Epithelial cell of umbilical artery (primary cell): ENCODE measurements at places on chromosomes 2 and 18. TPM values are rescaled to one million over a fixed set of nuclear protein-coding genes. Genes with fewer than 3 reads are reported as not detected.

Gene KIF1A
- total RNA-seq: under 0.01 TPM in 1 of 2 replicates, not detected in the other

Gene CD8B2
- not detected in 2 replicates for total RNA-seq

Gene GRHL1
- 1.1 and 1.3 TPM in 2 replicates for total RNA-seq

Gene POMC
- total RNA-seq: 1.3 and 3.5 TPM in 2 replicates

Gene FARSB
- total RNA-seq: 15.6 and 17.2 TPM in 2 replicates

Gene CFAP65
- total RNA-seq: not detected in 2 replicates

Gene PSMG2
- total RNA-seq: 82.2 and 85.1 TPM in 2 replicates

Gene AGXT
- not detected in 2 replicates for total RNA-seq

Gene SAG
- under 0.01 TPM in 1 of 2 replicates, not detected in the other for total RNA-seq

Gene REG3A
- total RNA-seq: not detected in 2 replicates

Gene NYAP2
- total RNA-seq: not detected in 2 replicates

Gene ALPP
- not detected in 2 replicates for total RNA-seq

Gene CNTNAP5
- not detected in 2 replicates for total RNA-seq

Gene SH2D6
- 0.30 and 0.32 TPM in 2 replicates for total RNA-seq

Gene C1D
- 36.5 and 37.7 TPM in 2 replicates for total RNA-seq

Gene SH3BP4
- total RNA-seq: 25.7 and 28.1 TPM in 2 replicates
